ENCODE measurements at places on chromosomes 7 and 10.

GRCh38 chr10:7687228-7687907, 15.7 kb upstream of the ITIH2 start:
- peak; percentile 76 for DNase-seq

DNA sequence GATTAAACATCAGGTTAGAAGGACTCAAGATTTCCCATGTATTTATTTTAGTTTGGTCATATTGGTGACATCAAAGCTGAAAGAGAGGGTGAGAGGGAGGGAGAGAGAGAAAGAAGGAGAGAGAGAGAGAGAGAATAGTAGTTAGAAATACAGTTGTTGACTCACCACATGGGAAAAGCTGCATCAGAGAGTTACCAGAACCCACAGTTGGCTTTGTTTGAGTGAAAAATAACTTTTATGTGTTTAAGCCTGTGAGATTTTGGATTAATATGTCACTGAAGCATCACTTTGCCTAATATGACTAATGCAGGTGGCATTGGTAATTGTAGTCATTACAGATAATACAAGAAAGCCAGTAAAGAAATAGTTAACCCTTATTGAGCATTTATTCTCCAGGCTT, 303.9 kb downstream of the REEP3 start:
- no peak for DNase-seq

DNA sequence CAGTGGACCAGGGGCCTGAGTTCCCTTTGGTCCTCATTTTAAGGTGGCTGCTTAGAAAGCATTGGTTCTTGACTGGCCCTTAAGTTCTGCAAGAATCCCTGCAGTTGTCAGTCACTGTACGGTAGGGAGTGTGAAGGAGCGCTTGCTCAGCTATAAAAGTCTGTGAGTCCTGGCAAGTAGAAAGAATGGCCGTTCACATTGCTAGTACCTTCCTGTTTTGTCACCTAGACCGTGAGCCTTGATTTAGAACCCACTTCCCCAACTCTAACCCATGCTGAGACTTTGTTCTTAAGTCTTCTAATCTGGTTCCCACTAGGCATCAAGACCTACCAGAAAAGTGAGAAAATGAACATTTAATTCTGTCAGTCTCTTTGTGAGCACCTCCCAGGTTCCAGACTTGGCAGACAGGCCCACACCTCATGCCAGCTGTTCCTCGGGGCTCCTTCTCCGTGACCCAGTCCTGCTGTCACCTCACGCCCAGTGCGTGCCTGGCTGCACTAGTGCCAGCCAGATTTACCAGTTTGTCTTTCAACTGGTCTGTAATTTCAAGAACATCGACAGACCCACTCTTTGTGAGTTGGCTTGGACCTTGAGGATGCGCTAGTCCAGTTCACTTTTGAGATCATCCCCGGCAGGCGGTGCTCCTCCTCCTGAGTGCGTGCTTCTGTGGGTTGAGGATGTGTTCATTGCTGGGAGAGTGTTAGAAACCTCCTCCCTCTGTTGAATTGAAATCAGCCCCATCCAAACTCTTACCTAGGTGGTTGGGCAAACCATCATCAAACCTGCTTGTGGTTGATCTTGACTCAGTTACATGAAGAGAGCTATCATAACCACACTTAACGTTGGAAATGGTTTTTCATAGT, 78.5 kb downstream of the SHH start:
- no peak for DNase-seq

- DNase-seq: no peak
Measured at GRCh38 chr7:141463986-141464385, 87.2 kb upstream of the AGK start.

GRCh38 chr7:94060752-94061151, 56.6 kb upstream of the BET1 start:
- DNase-seq: no peak

DNA sequence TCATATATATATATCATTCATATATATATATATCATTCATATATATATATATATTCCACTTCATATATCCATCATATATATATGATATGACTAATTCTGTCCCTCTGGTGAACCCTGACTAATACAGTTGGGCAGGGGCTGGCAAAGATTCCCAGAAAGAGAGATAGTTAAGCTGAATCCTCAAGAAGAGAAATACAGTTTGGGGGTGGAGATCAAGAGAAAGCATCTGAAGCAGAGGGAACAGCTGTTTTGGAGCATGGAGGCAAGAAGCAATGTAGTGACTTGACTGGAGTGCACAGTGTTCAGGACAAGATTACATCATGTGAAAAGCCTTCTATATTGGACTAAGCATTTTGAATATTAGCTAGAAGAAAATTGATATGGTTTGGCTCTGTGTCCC, 540.7 kb downstream of the MAGI2 start:
- no peak for DNase-seq

DNA sequence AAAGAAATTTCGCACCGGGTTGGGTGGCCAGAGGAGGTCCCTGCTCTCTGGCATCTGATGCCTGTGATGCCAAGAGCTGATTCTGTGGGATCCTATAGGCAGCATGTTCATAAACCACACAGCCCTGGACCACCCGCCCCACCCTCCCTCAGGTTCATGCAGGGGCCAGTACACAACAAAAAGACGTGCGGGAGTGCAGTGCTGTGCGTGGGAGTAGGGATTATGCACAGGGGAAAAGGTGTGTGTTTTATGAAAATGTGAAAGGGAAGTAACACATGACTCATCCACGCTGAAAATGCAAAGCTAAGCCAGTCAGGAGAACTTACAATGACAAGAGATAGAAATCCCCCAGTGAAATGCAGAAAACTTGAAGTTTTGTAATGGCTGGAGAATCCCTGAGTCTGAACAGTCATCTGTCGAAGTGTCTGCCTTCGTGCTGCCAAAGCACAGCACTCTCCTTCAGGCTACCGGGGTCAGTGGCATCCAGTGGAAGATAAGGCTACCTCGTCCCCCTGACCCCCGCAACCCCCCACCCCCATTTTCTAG, 1.1 kb downstream of the KIAA1217 start:
- DNase-seq: peak; percentile 81

- DNase-seq: no peak
Measured at GRCh38 chr7:24721481-24722001, 35.7 kb downstream of the GSDME start.

GRCh38 chr10:69208761-69209160, 11.4 kb upstream of the HKDC1 start:
- DNase-seq: no peak

DNA sequence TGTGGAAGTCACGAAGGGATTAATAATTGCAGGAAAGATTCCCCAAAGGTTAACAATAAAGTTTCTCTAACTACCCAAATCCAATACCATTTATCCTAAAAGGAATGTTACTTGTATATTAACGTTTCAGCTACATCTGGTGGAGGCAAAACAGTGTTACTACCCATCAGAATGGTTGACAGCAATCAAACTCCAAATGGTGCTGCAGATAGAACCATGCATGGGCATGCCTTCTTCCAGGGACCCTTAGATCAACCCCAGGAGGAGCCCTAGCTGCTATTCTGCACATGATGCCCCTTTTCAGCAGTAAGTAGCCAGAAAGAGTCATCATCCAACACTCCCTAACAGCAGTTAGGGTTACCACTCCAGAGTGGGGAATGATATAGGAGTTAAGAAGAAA, 336.3 kb downstream of the GRID1 start:
- no peak for DNase-seq

- no peak for DNase-seq
Measured at GRCh38 chr7:22251281-22251680, 105.7 kb downstream of the RAPGEF5 start.

GRCh38 chr7:111510062-111510461, 52.2 kb downstream of the IMMP2L start:
- no peak for DNase-seq

GRCh38 chr7:51158211-51158610, 158.4 kb downstream of the COBL start:
- no peak for DNase-seq

- no peak for DNase-seq
Measured at GRCh38 chr10:121312587-121312986, 285.7 kb downstream of the FGFR2 start.

DNA sequence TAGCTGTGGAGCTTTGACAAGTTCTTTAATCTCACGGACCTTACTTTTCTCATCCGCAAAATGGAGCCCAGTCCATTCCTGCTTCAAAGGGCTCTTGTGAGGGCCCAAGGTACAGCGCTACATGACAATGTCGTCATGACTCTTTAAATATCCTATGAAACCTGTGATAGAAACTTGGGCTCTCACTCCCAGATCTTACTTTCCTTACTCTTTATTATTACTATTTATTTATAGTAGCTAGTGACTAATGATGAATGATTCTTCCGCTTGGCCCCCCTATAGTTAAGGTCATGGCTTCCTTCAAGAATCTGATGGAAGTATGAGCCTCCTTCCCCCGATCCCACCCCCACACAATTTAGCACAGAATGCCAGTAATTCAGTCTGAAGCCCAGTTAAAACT, 41.9 kb downstream of the RBM20 start:
- no peak for DNase-seq

DNA sequence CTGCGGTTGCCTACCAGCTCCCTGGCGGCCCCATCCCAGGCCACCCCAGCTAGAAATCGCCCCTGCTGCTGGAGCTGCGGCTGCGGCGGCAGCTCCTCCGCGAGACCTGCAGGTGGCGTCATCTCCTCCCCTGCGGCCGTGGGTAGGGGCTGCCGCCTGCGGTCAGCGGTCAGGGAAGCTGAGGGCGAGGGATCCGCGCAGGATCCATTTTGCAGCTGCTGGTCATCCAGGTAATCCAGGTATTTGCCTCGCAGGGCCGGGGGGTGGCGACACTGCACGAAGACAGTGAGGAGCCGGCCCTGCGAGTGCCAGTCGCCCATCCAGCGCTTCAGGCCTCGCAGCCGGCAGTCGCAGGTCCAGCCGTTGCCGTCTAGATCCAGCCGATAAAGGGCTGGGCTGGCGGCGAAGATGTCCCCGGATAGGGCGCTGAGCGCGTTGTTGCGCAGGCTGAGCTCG, 1.5 kb downstream of the TRIL start:
- peak; percentile 78 for DNase-seq

DNA sequence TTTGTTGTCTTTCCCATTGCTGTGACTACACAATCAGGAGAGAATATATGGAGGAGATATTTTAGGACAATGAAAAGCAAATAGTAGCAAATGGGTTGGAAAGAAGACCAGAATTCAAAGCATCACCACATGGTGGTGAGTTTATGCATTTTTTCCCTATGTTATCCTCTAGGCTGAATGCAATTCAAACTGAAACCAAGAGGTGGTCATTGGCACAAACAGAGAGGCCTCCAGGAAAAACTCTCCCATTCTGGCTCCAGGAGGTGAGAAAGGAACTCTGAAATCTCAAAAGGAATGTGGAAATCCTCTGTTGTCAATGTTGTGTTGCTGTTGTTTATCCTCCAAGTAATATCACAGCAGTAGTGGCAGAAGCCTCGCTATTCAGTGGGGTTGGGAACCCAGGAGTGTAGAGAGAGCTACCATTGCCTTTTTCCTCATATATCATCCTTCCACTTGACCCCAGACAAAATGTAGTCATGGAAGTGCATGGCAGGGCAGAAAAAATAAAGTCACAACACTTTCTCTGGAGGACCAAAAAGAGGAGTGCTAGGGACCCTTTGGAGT, 819.1 kb downstream of the GRID1 start:
- DNase-seq: no peak

- DNase-seq: no peak
Measured at GRCh38 chr10:132176623-132177500, 9.9 kb upstream of the DPYSL4 start.

- no peak for DNase-seq
Measured at GRCh38 chr7:90648107-90648506, 52.0 kb downstream of the CDK14 start.

- no peak for DNase-seq
Measured at GRCh38 chr7:91379236-91379635, 115.0 kb downstream of the FZD1 start.

- DNase-seq: no peak
Measured at GRCh38 chr7:14322724-14323123, 333.3 kb upstream of the ETV1 start.

DNA sequence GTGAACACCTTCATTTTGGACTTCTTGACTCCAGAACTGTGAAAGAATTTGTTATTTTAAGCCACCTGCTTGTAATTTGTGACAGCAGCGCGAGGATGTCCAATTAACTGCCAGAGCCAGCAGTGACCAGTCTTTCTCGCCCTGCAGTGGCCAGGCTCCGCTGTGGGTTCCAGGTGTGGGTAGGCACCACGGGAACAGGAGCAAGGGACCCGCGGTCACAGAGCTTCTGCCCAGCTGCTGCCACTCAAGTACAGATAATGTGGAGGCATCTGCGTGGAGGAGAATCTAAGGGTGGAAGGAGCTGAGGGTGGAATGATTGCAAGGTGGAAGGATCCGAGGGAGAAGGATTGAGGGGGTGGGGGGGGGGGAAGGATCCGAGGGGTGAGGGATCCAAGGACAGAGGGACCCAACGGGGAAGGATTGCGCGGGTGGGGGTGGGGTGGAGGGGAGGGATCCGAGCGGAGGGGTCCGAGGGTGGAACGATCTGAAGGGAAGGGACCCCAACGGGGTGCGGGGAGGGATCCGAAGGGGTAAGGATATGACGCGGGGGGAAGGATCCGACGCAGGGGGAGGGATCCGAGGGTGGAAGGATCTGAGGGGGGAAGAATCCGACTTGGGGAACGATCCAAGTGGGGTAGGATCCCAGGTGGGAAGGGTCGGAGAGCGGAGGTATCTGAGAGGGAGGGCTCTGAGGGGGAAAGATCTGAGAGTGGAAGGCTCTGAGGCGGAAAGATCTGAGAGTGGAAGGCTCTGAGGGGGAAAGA, 3.6 kb downstream of the CALY start:
- DNase-seq: no peak

DNA sequence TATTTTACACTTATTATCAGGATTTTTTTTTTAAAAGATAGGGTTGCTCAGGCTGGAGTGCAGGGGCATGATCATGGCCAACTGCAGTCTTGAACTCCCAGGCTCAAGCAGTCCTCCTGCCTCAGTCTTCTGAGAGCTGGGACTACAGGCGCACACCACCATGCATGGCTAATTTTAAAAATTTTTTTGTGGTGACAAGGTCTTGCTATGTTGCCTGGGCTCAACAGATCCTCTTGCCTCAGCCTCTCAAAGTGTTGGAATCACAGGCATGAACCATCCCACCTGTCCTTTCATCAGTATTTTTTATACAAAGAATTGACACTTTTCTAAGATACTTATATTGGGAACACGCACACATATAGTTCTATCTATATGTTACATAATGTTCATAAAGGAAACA, 99.3 kb downstream of the PIP4K2A start:
- DNase-seq: no peak

DNA sequence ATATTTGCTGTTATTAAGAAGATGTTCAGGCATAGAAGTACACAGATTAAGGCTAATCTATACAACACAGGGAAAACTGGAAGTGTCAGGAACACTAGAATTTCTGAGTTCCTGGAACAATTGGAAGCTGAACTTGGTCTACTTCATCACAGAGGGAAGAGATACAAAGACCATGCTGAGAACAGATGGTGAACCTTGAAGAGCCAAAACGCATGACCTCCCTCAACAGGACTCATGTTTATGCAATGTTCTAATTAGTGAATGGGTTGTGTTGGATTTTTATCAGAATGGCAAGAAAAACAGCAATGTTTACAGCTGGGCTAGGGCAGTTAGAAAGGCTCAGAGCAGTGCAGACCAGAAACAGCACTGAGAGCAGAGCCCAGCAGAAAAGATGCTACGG, 94.9 kb downstream of the SFMBT2 start:
- DNase-seq: no peak
